Retinal pigment epithelial cell (primary cell): ENCODE measurements at places on chromosomes 1 and 21.

DNA sequence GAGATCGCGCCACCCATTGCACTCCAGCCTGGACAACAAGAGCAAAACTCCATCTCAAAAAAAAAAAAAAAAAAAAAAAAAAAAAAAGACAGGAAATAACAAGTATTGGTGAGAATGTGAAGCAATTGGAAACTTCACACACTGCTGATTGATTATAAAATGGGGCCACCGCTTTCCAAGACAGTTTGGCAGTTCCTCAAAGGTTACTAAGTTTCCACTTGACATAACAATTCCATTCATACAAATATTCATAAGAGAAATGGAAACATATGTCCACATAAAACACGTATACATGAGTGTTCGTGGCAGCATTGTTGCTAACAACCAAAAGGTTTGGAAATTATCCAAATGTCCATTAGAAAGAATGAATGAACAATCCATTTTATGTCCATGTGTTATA is 26.3 kb downstream of the USP24 start:
- no peak for DNase-seq

- DNase-seq, result no peak
Measured at GRCh38 chr1:25917996-25918395, 11.8 kb upstream of the STMN1 start.

DNA sequence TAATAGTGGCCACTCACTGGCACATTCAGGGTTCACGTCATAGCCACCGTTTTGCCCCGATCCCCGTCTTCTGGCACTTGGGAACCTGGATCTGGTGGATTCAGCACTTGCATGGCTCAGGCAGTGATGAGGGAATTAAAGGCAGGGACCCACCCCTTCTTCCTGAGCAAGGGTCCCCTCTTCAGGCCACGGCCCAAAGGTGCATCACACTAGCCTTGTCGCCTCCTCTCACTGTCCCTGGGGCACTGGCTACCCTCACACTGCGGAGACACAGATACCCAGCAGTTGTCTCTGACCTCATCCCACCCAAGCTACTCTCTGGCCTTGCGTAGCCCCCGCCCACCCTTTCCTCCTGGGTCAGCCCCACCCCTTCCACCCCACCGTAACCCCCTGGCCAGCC is 19.9 kb upstream of the LDLRAP1 start:
- DNase-seq, result no peak

- peak; percentile 65 for DNase-seq
Measured at GRCh38 chr1:154955039-154955717, 721 bp downstream of the PBXIP1 start.

DNA sequence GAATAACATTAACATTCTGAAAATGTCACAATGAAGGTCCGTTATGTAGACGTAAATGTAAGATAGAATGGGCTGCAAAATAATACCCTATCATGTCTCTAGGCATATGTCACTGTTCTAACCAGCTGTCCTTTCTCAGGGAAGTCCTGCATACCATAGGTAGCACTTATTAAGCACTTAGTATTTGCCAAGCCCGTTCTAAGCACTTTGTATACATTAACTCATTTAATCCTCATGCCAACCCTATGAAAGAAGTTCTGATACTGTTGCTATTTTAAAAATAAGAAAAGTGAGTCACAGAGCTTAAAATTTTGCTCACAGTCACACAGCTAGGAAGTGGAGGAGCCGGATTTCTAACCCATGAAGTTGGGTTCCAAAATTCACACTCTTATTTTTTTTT is 15.7 kb downstream of the GAS5 start:
- no peak for DNase-seq

GRCh38 chr1:77639557-77640069 is 42.8 kb downstream of the ZZZ3 start:
- DNase-seq, result no peak

- DNase-seq, result no peak
Measured at GRCh38 chr1:94624203-94624602, 82.6 kb upstream of the F3 start.

DNA sequence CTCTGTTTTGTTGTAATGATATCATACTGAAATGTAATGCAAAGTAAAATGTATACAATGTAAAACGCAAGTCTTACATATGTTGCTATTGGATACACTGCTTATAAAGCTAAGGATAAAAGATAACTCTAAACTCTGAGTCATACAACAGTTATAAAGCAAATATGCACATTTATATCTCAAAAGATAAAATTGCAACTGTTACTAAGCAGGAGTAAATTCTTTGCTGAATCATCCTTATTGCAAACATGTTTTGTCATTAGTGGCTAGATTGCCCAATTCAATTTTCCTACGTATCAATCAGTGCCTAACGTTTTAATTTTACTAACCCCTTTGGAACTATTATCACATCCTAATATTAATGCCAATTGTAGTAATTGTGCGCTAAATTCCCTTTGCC is 762.9 kb downstream of the LTN1 start:
- no peak for DNase-seq

DNA sequence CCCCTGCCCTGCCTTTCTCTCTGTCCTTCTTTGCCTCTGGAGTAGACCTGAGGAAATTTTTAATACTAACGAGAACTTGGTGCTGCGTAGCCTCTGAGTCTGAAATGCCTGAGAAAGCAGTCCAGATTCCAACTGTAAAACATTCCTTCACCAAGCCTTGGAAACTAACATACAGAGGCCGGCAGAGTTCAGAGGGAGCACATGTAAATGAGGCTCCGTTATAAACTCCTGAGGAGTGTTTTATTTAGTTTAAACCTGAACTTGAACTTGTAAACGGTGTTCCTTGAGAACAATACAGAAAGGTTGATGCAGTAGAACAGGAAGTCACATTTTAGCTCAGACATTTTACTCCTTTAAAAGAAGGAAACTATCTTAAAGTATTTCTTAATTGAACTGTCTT is 280.7 kb downstream of the TM2D1 start:
- DNase-seq, result no peak

DNA sequence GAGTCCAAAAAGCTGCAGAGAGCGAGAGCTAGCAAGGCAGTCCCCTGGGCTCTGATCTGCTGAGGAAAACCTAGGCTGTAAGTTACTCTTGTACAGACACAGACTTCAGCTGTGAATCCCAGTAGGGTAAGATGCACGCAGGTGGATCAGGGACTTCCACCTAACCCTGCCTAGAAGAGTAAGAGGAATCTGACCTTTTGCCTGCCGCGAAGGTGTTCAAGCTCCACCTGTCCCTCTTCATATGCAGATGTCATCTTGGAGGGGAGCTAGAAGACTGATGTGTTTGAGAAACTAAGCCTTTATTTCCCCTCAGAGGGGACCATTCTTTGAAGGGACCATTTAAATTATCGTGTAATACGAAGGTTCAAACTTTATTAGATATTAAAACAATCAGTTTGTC is 108.6 kb upstream of the USP24 start:
- DNase-seq, result no peak

DNA sequence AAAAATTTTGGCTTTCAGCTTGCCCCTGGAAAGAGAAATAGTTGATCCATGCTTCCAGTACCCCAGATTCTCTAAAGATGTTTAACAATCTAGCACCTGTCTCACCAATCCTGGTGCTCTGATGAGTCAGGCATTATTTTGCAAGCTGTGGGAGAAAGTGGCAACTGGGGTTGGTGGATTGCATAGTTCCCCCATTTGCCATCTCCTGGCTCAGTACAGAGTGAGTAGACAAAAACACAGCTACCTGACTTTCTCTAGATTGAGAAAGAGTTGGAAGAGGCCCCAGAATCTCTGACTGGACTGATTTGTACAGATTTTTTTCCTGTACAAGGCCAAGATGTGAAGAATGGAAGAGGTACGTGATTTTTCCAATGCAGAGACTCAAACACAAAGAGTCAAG is 75.1 kb upstream of the NEGR1 start:
- no peak for DNase-seq

DNA sequence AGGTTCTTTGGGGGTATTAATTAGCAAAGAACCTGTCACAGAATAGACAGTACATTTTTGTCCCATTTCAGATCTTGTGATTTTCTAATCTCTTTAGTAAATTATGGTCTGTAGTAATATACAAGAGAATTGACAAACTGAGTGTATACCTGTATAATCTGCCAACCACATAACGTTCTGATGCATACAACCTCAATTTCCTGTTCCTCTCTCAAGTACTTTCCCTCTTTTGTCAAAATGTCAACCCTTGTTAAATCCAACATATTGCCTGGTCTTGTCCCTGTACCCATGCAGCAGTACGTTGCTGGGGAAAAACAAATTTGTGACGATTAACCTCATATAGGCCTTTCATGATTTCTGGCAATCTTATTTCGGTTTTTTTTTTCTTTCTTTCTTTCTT is 1.1 kb downstream of the ARV1 start:
- DNase-seq, result no peak

DNA sequence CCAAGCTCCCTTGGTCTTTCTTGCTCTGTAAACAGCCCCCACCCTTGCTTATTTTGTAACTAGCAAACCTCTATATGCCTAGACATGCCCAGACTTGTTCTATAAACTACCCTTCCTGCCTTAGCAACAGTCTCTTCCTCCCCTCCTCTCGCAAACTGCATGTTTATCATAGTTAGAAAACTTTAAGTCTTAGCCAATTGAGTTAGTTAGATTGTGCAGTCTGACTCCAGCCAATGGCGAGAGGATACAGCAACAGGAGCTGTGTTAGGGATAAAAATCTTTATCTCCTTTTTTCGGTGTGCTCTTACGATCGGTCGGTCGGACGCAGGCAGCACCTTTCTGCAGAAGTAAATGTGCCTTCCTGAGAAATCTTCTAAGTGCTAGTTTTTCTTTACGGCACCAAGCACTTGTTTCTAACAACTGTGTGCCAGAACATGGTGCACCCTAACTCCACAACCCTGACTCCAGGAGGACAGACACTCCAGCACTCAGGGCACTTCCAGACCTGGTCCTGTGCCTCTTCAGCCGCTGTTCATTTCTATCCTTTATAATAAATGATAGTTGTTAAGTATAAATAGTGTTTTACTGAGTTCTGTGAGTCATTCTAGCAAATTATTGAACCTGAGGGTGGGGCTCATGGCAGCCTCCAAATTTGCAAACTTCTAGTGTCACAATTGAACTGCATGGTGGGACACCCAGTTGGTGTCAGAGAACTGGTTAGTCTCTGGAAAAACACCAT is 25.7 kb upstream of the GNG4 start:
- DNase-seq, result no peak

DNA sequence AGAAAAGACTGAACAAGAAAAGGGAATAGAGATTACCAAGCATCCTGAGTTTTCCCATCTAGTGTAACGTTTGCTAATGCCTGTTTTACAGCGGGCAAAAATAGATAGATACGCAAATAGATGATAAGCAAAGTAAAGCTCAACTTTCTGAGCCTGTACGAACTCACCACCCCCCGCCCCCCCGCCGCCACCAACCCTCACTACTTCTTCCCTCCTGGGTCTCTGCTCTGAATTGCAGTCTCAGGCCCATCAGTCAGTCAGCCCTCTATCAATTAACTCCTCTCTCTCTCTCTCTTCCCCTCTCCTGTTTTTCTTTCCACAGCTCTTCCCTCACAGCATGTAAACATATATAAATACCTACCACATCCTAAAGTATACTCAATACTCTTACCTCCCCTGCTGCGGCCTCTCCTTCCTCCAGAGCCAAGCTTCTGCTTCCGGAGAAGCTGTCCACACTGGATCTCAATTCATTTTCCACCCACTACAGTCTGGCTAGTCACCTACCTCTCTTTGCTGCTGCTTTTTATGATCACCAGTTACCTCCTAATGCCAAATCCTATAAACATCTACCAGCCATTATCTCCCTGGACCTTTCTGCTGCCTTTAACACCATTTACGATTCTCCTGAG is 64.6 kb downstream of the CAPN2 start:
- DNase-seq, result no peak

- DNase-seq, result no peak
Measured at GRCh38 chr1:148363439-148363810, 119.7 kb downstream of the PPIAL4G start.

DNA sequence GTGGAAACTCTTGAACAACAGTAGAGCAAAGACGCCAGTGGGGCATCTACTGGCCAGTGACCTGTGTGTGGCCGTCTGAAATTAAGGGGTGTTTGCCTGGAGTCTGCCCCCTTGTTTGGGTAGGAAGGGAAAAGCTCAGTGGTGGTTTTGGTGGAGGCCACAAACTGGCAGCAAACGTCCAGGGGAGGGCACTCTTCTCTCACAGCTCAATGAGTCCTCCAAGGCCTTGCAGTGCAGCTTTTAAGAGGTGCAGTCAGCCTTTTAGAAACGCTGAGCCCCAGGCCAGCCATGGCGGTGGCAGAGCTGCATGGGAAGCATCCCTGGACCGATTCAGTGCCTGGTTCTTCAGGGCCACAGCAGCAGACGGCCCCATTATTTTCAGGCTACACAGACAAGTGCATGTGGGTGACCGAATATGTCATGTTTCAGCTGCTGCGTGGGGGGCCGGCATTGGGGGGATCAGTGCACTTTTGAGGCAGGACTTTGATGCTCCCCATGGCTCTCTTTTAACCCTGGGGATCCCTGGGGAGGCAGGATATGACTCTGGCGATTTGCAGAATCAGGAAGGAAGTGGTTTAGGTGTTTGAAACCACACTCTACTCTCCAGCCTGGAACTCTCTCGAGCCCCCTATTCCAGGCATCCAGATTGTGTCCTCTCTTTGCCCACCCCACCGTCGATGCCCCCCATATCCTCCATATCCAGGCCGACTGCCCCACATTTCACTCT is 414.0 kb downstream of the PRDM2 start:
- peak; percentile 24 for DNase-seq

- DNase-seq, result no peak
Measured at GRCh38 chr21:29078869-29079767, 5.7 kb upstream of the CCT8 start.

DNA sequence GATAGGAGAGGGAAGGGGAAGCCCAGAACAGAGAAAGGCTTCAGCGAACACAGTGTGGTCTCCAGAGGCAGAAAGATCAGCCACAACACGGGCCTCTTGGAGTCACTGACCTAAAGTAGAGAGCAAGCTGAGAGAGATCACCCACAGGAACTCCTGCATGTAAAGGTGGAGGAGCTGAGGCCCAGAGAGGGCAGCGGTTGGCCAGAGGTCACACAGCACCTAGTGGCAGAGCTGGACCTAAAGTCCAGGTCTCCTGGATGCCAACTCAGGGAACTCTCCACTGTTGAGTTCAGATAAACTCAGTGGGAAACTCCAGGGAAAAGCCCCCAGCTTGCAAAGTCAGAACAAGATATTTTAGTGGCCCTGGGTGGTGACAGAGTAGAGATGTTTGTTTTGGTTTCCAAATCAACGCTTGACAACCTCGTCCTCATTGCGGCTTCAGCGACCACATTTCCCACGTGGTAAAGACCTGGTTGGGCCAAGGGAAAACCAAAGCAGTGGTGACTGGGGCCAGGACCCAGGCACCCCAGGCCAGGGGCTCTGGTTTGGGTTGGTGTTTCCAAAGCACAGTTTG is 4.6 kb downstream of the IFFO2 start:
- DNase-seq, result no peak

DNA sequence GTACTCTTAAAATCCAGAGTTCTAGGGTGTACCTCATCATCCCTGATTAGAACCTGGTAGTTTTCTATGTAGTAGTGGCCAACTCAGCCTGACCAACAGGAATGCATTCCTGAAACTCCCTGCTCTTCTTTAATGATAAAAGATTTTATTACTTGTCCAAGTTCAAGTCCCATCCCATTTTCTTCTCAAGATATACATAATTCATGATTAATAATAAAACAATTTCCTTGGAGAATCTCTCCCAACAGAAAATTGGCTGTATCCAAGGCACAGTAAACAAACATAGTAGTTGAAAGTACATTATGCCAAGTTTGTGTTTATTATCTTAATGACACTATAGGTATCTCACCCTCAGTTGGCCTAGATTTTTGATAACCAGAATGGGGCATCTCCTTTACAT is 714.1 kb upstream of the ADAMTS5 start:
- DNase-seq, result no peak

- DNase-seq, result no peak
Measured at GRCh38 chr1:225780134-225780533, 2.5 kb downstream of the SRP9 start.
